ENCODE measurements at places on chromosomes 6 and 20. TPM values are rescaled to one million over a fixed set of nuclear protein-coding genes. Genes with fewer than 3 reads are reported as not detected.

HSF2 gene
- total RNA-seq: 31.8 TPM

LTB gene
- total RNA-seq: not detected

GRM4 gene
- not detected for total RNA-seq

BNIP5 gene
- total RNA-seq: not detected

CCN5 gene
- not detected for total RNA-seq

GJA10 gene
- total RNA-seq: not detected

RBM39 gene
- 357 TPM for total RNA-seq

ADTRP gene
- not detected for total RNA-seq

ANKRD6 gene
- 20.5 TPM for total RNA-seq

STMND1 gene
- not detected for total RNA-seq

DNA sequence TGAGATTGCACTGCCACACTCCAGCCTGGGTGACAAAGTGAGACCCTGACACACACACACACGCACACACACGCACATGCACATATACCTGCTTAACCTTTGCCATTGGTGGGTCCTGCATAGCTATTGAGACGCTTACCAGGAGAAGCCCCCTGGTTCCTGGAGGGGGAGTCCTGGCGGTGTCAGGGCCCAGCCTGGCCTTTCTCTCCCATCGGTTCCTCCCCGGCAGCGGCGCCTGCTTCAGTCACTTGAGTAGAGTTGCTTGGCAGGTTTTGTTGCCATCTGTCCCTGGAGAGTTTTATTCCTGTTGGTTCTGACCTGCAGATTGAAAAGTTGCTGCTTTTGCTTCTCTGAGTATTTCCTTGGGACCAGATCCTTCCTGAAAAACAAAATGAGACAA is 20.6 kb upstream of the FAM209A start:
- no peak for DNase-seq

DNA sequence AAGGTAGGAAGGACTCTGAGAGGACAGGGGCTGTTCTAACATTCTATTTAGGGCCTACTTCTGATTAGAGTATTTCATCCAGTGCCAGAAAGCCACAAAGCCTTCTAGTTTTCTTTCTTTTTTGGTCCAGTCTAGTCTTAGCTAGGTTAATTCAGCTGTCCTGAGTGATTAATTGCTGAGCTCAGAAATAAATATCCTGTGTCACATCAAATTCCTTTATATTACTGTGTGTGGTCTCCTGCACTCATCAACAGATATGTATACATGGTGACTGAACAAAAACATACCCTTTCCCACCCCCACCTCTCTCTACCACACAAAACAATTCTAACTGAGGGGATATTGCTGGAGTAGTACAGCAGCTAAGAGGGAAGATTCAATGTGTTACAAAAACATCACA is 601.5 kb upstream of the NRSN1 start:
- no peak for DNase-seq

DNA sequence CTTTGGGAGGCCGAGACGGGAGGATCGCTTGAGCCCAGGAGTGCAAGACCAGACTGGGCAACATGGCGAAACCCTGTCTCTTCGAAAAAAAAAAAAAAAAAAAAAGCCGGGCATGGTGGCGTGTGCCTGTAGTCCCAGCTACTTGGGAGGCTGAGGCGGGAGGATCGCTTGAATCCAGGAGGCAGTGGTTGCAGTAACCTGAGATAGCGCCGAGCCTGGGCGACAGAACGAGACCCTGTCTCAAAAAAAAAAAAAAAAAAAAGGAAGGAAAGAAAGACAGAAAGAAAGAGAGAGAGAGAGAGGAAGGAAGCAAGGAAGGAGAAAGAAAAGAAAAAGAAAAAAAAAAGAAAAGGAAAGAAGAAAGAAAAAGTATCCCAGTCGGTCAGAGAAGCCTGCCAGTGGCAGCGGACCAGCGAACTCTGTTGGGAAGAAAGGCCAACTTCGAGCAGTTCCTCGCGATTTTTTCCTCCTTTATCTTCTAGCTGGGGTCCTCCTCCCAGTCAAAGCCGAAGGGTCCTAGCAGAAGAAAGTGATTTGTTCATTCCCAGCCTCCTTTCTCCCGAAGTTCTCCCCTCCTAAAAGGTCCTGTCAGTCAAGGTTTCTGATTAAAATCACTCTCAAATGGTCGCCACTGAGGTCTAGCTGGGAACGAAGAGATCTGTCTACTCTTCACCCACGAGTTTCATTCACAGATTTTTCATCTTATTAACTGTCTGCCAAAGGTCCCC is 2.4 kb upstream of the SYCP2L start:
- no peak for DNase-seq

- DNase-seq: no peak
Observed at GRCh38 chr20:18913701-18914100, 100.1 kb downstream of the SCP2D1 start.

- no peak for DNase-seq
Observed at GRCh38 chr6:150134280-150134920, 8.4 kb upstream of the PPP1R14C start.

DNA sequence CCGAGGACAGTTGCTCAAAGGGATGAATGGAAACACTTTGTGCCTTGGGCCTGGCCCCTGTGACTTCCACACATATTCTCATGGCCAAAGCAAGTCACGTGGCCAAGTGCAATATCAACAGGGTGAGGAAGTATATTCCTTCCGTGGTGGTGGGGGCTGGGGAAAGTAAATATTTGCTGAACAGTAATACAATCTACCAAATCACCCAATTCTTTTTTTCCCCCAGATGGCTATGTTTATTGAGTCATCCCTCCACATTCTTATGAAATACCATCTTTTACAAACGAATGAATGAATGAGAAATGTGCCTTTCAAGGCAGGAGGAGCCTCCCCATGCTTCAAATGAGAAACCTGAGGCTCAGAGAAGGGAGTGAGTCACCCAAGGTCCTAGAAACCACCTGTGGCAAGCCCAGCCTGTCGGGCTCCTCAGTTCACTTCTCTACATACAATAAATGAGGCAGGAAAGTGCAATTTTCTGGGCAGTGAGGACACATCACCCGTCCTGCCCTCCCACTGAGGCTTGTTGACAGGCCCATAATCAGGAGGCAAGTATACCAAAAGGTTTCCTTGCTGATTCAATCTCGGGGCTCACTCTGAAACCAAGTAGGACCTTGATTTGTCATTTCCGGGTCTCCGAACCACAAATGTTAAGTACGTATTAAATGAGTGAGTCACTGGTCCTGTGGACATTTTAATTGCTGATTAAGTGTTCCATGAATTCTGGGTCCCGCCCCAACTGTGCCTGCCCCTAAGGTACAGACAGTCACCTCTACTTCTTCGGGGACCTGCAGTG is 25.3 kb upstream of the TOP1 start:
- DNase-seq: no peak

- DNase-seq: no peak
Observed at GRCh38 chr6:5059036-5059896, 25.9 kb upstream of the PPP1R3G start.

- no peak for DNase-seq
Observed at GRCh38 chr6:35035481-35036030, 105.6 kb downstream of the TCP11 start.

DNA sequence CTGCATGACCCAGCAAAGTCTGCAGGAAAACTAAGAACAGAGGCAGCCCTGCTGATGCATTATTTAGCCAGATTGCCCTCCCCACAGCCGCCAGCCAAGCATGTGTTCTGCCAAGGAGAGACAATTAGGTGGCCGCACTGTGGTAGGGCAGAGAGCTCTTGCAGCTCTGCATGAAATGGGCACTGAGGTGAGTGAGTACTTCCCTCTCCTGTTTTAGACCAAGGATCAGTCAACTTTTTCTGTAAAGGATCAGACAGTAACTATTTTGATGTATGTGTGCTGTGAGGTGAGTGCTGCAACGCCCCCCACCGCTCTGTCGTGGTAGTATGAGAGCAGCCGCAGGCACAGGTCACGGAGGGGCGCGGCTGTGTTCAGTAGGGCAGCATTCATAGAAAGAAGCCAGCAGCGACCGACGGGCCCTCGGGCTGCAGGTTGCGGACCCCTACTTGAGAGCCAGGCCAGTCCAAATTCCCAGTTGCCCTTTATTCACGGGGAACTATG is 23.8 kb upstream of the FAM50B start:
- DNase-seq: peak; percentile 16

GRCh38 chr6:31378062-31378720 is 21.2 kb upstream of the HLA-B start:
- DNase-seq: no peak

DNA sequence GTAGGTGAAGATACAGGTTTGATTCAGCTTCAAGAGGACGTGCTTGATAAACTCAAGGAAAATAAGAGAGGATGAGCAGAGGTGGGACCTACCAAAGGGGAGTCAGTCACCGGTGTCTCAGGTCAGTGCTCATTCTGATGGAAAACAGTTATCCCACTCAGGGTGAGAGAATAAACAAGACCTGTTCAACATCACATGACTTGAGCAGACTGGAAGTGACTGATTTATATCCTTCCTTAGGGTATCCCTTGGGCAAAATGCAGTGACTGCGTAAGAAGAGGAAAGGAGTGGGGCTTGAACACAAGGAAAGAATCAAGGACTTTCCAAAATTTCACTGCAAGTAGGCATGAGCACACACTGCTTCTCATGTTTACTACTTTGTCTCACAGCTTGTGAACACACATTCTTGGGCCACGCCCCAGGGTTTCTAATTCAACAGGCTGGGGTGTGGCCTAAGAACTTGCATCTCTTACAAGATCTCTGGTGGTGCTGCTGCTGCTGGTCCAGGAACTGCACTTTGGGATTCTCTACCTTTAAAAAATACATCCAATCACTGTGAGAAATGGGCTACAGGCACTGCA is 11.6 kb downstream of the CST3 start:
- DNase-seq: no peak

- peak; percentile 89 for DNase-seq
Observed at GRCh38 chr6:40587240-40588069, at the start of gene LRFN2. LRFN2 (minus strand) TSS chr6:40587364.

- no peak for DNase-seq
Observed at GRCh38 chr20:10653599-10654249, 20.1 kb downstream of the JAG1 start.

- no peak for DNase-seq
Observed at GRCh38 chr6:92790381-92790780, 629.0 kb downstream of the EPHA7 start.

GRCh38 chr6:33207552-33208090 is 679 bp upstream of the RING1 start:
- peak; percentile 53 for DNase-seq

GRCh38 chr20:20702330-20703245 is 9.9 kb downstream of the RALGAPA2 start:
- no peak for DNase-seq

GRCh38 chr6:147161253-147161973 is 42.8 kb upstream of the STXBP5 start:
- DNase-seq: no peak

GRCh38 chr20:37518059-37518458 is 3.0 kb upstream of the NNAT start:
- DNase-seq: no peak

DNA sequence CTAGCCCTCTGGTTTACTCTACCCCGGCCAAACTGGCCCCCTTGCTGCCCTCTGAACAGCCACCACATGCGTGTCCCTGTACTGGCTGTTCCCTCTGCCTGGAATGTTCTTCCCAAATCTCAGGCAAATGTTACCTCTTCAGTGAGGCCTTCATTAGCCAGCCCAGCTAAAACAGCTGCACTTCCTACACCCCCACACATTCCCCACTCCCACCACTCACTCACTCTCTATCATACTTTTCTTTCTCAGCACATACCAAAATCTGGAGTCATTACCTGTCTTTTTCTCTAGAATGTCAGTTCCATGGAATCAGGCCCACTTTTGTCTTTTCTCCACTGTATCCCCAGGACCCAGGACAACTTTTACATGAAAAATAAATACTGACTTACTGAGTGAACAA is 401.2 kb upstream of the SULF2 start:
- no peak for DNase-seq

- DNase-seq: no peak
Observed at GRCh38 chr6:42222448-42222847, 4.8 kb upstream of the MRPS10 start.

DNA sequence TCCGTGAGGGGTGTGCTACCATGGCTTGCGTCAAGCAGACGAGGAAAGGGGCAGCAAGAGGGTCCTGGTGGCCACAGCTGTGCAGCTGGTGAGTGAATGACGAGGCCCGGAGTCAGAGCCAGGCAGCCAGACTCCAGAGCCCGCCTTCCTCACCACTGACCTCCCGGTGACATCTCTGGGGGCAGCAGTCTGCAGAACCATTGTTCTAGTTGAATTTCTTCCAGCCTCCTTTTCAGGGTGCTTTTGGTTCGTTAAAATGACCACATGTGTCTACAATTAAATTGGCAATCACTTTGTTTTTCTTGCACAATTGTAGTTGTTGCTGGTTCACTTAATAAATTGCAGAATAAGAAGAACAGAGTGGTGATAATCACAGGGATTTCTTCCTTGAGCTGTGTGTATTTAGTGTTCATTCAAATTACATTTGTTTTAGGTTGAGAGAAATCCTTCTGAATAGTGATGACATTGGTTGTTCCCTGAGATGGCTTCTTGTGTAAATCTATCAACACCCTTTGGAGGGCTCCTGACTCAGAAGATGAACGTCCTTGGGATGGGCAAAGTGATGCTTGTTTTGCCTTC is 96.4 kb downstream of the TULP4 start:
- DNase-seq: peak; percentile 12

DNA sequence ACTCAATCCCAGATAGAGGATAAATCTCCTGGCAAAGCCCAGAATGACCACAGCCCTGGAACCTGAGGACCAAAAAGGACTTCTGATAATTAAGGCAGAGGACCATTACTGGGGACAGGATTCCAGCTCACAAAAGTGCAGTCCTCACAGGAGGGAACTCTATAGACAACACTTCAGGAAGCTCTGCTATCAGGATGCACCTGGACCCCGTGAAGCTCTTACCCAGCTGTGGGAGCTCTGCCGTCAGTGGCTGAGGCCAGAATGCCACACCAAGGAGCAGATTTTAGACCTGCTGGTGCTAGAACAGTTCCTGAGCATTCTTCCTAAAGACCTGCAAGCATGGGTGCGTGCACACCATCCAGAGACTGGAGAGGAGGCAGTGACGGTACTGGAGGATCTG is 992 bp downstream of the ZSCAN16 start:
- DNase-seq: no peak

- DNase-seq: no peak
Observed at GRCh38 chr6:142013875-142014495, 118.7 kb upstream of the GJE1 start.

GRCh38 chr6:156846845-156847599 is 69.8 kb downstream of the ARID1B start:
- DNase-seq: no peak

DNA sequence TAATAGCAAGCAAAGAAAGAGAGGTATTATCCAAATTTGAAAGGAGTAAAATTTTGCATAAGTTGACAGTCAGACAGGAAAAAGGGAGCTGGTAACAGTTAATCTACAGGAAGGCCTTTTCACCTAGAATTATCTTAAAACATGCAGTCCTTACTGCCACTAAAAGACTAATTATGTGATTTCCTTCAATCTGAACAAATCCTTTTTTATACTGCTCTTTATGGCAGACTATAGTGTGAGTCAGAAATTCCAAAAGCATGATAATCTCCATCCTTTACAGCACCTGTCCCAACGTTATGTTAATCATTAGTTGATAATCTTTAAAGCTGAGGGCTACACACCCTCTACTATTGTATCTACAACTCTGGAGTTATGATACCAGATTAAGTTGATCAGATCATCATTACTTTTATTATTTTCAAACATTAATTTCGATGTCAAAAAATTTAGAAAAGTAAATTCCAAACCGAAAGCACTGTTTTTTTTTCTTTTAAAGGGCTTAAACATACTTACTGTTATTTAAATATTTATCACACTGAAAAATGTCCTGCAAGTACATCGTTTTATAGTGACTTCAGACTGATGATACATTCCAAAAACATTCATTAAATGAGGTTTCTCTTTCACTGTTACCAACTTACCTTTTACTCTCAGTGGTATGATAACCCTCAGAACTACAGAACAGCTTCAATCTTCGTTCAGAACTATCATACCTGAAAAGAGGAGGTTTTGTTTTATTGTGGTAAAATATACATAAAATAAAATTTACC is 33.2 kb upstream of the AKAP7 start:
- DNase-seq: no peak

All from neural crest cell (in vitro differentiated cells).